ENCODE measurements at places on chromosomes 7 and 10.

GRCh38 chr7:35753761-35754603 lies 46.9 kb upstream of the SEPTIN7 start:
- no peak for DNase-seq

GRCh38 chr7:132254455-132254854 lies 321.8 kb downstream of the PLXNA4 start:
- DNase-seq, result no peak

DNA sequence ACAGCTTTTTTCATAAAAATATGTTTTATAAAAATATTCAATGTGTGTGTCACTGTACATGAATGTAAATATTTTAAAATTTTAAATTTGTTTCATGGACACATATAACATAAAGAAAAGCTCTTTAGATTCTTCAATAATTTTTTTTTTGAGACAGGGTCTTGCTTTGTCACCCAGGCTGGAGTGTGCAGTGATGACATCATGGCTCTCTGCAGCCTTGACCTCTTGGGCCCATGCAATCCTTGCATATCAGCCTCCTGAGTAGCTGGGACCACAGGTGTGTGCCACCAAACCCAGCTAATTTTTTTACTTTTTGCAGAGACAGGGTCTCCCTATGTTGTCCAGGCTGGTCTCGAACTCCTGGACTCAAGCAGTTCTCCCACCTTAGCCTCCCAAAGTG lies 9.9 kb downstream of the XRCC2 start:
- no peak for DNase-seq

GRCh38 chr10:33579996-33580395 lies 245.5 kb upstream of the NRP1 start:
- no peak for DNase-seq

DNA sequence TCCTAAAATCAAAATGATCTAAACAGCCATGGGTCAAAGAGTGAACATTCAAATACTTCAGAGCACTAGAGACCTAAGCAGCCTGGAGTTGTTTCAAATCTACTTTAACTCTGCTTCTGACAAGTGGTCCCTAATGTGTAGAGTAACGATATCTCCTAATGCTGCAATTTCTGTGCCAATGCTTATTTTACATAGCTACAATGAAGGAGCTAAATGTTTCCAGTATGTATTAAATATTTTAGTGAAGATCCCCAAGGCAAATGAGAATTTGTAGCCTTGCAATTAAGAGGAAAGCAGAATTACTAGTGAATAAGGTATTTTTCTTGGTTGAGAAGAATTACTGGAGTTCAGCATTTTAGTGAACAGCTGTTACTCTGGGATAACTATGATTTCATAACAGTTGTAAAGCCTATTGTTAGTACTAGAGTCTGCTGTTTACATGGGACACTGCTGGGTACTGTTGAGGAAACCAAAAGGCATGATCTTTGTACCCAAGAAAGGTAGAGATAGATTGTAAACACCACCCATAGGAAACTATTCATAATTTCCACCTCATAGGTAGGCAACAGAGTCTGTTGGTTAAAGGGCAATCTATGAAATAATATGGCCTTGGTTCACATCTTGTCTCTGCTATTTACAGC lies 271.9 kb downstream of the PLXDC2 start:
- no peak for DNase-seq

- no peak for DNase-seq
These were observed 111.8 kb upstream of the ANKRD1 start for GRCh38 chr10:91032611-91033206.

GRCh38 chr7:80264769-80265495 lies 130.3 kb downstream of the GNAI1 start:
- DNase-seq, result no peak

DNA sequence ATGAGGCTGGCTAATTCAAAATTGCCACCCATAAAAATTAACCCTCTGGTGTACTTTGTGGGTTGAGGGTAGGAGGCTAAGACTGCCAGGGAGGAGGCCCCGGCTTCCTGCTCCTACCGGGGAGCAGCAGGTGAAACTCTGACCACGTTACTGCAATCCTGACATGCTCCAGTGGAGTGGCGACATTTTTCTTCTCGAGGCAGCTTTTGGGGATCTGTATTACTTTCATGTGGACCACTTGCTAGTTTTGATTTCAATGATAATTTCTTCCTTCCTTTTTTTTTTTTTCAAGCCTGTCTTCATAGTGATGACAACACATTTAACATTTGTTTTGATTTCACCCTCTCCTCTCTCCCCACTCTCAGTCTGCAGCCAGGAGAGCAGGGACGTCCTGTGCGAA lies 14.6 kb downstream of the GATA3 start:
- no peak for DNase-seq

DNA sequence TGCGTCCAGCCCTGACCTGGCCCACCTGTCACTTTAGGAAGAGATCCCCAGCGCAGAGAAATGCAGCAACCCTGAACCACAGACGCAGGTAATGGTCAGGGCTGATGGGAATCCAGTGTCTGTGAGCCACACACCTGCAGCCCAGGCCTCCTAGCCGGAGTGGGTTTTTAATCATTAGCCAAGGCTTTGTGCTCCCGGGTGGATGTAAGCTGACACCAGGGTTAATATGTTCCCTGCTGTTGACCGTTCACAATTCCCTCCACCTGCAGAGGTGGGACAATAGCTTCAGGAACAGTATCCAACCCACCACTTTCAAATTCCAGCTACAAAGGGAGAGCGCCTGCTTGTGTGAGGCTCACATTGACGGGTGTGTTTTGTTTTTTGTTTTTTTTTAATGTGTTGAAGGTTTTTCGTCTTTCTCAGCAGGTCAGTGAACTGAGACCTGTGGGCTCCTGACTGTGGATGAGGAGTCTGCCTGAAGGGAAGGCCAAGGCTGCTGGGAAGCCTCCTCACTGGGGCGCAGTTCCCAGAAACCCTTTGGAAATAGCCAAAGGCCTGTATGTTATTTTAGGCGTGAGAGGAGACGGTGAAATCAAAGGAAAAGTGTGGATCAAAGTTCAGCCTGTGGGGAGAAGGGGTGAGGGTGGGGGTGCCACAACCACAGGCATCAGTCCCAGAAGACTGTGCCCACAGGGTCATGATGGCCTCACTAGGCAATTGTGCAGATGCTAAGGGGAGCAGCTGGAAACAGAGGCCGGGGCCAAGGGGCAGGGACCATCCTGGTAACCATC lies 111.1 kb downstream of the TNS3 start:
- peak; percentile 85 for DNase-seq

- no peak for DNase-seq
These were observed 5.6 kb upstream of the AQP1 start for GRCh38 chr7:30906014-30906413.

GRCh38 chr7:77465256-77465655 lies 49.1 kb upstream of the GSAP start:
- no peak for DNase-seq

GRCh38 chr10:11144626-11145494 lies 127.2 kb downstream of the CELF2 start:
- no peak for DNase-seq

GRCh38 chr7:107506674-107507339 lies 37.0 kb downstream of the GPR22 start:
- no peak for DNase-seq

DNA sequence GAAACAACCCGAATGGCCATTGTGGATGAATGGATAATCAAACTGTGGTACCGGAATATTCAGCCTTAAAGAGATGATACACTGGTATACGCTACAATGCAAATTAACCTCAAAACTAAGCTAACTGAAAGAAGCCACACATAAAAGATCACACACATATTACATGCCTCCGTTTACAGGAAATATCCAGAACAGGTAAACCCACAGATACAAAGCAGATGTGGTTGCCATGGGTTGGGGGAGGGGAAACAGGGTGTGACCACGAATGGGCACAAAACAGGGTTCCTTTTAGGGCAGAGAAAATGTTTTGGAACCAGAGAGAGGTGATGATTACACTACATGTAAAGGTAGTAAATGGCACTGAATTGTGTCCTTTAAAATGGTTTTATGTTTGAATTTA lies 16.6 kb downstream of the ESYT2 start:
- DNase-seq, result no peak

DNA sequence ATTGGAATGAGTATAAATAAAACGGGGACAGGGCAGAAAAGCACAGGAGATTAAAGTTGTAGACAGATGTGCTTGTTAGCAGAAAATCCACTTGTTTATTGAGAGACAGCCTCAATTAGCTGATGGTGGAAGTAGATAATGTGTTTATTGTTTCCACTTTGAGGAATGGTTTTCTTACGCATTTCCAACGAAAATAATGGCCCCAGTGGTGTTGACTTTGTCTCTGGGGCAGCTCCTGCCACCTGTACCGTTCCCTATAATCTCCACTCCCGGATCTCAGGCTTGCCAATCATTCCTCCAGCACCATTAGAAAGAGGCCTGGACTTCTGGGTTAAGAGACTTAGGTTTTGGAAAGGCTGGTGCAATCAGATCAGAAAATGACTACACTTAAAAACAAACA lies 638.7 kb downstream of the PARD3 start:
- peak; percentile 81 for DNase-seq

GRCh38 chr7:94883616-94884015 lies 23.8 kb upstream of the PPP1R9A start:
- DNase-seq, result no peak

DNA sequence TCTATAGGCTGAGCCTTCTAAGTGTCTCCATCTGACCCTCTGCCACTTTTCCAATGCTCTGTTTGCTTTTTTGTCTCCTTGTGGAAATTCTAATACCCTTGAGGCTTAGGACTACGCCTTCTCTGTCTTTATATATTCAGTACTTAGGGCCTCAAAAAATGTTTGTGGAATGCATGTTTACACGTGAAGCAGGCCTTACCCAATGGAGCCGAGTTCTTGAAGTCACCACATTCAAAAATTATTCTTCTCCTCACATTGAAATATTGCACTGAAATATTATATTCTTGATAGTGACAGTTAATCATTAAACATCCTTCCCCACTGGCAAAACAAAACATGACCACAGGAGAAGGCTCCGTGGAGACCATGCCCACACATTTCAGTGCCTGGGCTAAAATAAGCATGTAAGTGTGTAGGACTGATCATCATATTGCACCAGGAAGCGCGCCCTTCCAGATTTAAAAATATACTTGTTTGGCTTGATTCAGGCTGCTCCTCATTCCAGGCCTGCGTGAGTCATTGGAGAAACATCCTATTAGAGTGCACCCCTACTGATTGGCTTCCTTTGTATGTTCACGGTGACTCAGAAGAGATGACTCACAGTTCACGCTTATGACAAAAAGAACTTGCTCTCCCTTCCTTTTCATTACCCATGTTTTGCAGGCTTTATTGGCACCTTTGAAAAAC lies 307.4 kb upstream of the AOAH start:
- peak; percentile 90 for DNase-seq

- no peak for DNase-seq
These were observed 25.2 kb upstream of the COMTD1 start for GRCh38 chr10:75260990-75261389.

GRCh38 chr7:52233248-52233647 lies 802.2 kb upstream of the POM121L12 start:
- no peak for DNase-seq

GRCh38 chr7:12111422-12112405 lies 99.4 kb upstream of the TMEM106B start:
- DNase-seq, result no peak

DNA sequence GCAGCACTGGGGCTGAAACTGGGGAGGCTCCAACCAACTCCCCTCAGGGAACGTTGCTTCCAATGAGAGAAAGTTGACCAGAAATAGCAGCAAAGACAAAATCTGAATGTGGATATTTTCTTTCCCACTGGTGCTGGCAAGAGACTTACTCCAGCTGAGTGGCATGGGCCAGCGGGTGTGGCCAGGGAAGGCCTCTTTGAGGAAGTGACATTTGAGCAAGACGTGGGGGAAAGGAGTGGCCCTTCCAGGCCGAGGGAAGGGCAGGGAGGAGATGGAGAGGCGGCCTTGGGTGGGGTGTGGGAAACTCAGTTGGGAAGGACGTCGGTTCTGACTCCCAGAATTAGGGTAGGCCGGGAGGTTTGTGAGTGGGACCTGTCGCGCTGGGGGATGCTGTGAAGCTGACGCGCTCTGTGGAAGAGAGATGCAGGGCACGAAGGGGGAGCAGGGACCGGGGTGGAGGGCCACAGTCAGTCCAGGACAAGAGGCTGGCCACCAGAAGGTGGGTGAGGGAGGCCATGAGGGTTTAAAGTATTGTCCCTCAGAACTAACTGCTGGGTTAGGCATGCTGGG lies 96.7 kb upstream of the IKZF1 start:
- no peak for DNase-seq

GRCh38 chr10:74871595-74872382 lies 45.4 kb downstream of the KAT6B start:
- no peak for DNase-seq

GRCh38 chr7:111760043-111760442 lies 197.8 kb upstream of the IMMP2L start:
- DNase-seq, result no peak

DNA sequence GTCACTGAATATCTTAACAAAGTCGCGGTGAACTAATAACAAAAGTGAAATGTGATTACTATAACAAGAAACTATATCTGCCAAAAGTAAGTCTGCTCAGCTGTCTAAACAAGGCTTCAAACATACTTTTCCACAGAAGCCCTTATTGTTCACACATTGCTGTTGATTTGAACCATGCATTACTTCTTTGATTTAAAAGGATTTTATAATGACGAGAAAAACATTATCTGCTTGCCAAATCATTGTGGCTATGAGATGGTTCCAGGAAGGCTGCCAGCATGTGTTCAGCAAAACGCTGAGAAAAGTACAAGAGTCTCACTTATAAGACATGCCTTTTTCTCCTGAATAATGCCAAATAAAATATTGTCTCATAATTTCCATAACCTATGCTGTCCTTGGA lies 24.4 kb downstream of the RNF133 start:
- no peak for DNase-seq

- no peak for DNase-seq
These were observed 109.6 kb downstream of the BICC1 start for GRCh38 chr10:58622246-58622645.

GRCh38 chr7:13875496-13876074 lies 113.9 kb downstream of the ETV1 start:
- no peak for DNase-seq

DNA sequence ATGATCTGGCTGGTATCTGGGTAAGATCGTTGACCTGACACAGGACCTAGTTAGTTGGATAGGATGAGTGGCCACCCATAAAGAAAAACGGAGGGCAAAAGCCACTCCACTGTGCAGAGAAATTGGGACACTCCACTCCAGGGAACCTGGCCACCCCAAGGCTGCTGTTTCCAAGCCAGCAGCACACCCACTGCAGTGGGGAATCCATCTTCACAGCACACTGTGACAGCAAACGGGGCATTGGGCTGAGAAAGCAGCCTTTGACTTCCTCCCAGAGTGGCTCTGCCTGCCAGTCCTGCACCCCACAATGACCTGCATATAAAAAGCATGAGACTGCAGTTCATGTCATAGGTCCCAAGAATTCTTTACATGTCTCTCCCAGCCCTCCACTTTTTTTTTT lies 52.9 kb downstream of the MTPN start:
- no peak for DNase-seq

- no peak for DNase-seq
These were observed 146.5 kb downstream of the NOC3L start for GRCh38 chr10:94216201-94216600.

- DNase-seq, result no peak
These were observed 11.0 kb downstream of the CROT start for GRCh38 chr7:87356448-87356847.
